ENCODE measurements at places on chromosomes 2 and 18.
A peak's percentile ranks its signal among the peaks of the same experiment; 100 is the strongest.

DNA sequence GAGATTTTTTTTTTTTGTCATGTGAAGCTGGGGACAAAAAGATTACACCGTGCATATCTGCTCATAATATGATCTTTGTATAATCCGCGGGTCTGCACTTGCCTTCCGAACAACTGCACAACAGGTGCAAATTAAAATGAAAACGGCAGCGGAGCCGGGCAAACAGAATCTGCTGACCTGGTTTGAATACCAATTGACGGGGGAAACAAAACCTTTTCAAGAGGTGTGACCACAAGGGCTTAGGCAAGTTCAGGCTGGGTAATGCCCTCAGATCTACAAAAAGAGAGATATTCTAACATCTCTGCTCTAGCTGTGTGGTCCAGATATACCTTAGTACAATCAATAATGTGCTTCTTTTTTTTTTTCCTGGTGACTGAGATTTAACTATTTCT, 88.5 kb downstream of the ZEB2 start:
- H3K27me3 ChIP-seq, result peaks cover 6% of the 10 kb centered on the region
- H3K4me1 ChIP-seq, result peaks cover 7% of the 10 kb centered on the region
- H3K4me3 ChIP-seq, result no peak overlapping the region
- no peaks in the 10 kb centered on the region for H3K36me3 ChIP-seq

DNA sequence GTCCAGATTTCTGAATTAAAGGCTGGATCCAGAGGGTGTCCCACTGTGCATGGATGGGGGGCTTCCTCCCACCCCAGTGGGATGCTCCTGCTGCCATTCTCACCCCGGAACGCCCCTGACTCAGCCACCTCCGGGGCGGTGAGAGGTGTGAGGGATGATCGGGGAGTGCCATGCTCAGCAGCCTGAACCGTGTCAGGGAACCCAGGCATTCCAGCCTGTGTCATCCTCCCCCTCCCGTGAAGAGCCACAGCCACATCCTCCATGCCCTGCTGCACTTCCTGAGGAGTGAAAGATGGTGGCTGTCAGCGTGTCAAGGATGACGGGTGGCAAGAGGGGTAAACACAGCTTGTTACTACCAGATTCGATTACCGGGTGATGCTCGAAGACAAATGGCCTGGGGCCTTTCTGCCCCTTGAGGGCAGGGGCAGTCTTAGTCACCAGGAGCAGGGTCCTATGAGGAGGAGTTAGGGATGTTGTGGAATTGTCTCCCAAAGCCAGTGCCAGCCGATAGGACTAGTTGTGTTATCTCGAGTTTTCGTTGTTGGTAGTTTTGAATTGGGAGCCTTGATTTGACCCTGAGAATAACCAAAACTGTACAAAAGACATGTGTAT, 80.8 kb downstream of the TCF7L1 start:
- no peaks in the 10 kb centered on the region for H3K4me1 ChIP-seq
- no peaks in the 10 kb centered on the region for H3K36me3 ChIP-seq
- H3K27me3 ChIP-seq, result peaks cover 31% of the 10 kb centered on the region
- no peak overlapping the region for H3K4me3 ChIP-seq
- no peak for DNase-seq

DNA sequence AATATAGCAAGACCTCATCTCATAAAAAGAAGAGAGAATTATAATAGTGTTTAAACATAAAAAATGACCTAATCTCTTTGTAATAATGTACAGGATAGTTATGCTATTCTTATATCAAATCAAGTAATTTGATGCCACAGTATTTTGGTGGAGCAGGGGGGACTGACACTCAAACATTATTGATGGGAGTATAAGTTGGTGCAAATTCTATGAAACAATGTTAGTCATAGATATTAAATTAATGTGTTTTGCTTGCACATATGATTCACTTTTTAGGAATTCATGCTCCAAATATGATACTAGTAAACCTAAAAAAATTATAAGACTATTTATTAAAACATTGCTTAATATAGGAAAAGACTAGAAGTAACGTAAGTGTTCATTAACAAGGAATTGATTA, 256.1 kb upstream of the SYT4 start:
- no peak overlapping the region for H3K27ac ChIP-seq
- no peaks in the 10 kb centered on the region for H3K4me1 ChIP-seq
- H3K27me3 ChIP-seq, result no peaks in the 10 kb centered on the region

GRCh38 chr2:146003337-146003736, 1483.4 kb upstream of the ZEB2 start:
- no peak overlapping the region for H3K4me3 ChIP-seq
- DNase-seq, result no peak
- H3K36me3 ChIP-seq, result no peaks in the 10 kb centered on the region
- no peaks in the 10 kb centered on the region for H3K4me1 ChIP-seq

DNA sequence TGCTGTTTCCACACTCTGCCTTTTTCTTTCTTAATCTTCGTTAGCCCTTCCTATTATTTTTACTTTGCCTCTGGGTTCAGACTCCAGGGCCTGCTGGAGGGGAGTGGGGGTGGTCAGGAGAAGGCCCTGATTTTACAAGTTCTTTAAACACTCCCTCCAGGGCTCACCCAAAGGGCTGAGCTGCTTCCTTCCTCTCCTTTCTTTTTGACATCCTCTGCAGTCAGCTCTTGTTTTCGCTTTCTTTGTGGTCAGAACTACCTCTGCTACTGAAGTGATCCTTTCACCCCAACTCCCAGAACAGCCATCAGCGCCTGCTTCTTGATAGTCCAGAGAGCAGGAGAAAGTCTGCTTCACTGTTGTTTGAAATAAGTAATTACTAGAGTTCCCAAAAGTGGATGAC, 925.7 kb downstream of the EPHA4 start:
- H3K4me3 ChIP-seq, result no peak overlapping the region
- H3K27me3 ChIP-seq, result peaks cover 9% of the 10 kb centered on the region
- H3K36me3 ChIP-seq, result no peaks in the 10 kb centered on the region
- no peak for DNase-seq

DNA sequence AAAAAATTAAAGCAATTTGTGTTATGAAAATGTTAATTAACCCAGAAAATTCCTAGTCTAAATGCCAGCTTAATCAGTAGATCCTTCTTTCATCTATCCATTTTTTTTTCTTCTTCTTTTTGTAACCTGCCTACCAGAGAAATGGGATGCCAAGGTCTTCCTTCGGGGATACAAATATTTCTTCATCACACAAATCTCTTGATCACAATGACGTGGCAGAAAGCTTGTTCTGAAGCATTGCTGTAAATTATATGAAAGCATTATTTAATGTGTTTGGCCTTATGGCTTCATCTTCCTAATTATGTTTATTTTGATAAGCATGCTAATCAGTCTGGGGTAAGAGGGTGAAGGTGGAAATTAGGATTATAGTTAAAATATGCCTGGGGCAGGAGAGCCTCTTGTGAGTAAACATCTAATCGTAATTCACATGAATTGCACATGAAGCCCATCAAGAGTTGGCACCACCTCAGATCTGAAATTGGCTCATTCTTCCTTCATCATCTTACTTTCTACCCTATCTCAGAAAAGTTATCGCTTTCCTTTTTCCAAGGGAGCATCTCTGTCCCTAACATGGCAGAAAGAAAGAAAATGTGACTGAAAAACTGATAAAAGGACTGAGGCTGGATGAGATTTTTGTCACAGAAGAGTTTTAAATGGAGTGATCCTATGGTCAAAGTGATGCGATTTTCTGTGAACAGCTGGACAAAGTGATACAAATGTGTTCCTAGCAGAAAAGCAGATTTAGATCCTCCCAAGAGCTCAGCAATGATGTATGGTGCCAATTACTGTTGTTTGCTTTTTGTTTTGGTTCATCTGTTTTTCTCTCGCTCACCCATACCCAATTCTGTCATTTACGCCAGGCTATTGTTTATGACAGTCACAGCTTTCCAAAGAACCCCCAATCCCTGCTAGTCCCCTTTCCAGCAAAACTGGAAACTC, 76.9 kb upstream of the PMAIP1 start:
- no peaks in the 10 kb centered on the region for H3K4me1 ChIP-seq
- no peaks in the 10 kb centered on the region for H3K36me3 ChIP-seq
- peaks cover 30% of the 10 kb centered on the region for H3K27me3 ChIP-seq
- no peak overlapping the region for H3K4me3 ChIP-seq
- H3K27ac ChIP-seq, result no peak overlapping the region

DNA sequence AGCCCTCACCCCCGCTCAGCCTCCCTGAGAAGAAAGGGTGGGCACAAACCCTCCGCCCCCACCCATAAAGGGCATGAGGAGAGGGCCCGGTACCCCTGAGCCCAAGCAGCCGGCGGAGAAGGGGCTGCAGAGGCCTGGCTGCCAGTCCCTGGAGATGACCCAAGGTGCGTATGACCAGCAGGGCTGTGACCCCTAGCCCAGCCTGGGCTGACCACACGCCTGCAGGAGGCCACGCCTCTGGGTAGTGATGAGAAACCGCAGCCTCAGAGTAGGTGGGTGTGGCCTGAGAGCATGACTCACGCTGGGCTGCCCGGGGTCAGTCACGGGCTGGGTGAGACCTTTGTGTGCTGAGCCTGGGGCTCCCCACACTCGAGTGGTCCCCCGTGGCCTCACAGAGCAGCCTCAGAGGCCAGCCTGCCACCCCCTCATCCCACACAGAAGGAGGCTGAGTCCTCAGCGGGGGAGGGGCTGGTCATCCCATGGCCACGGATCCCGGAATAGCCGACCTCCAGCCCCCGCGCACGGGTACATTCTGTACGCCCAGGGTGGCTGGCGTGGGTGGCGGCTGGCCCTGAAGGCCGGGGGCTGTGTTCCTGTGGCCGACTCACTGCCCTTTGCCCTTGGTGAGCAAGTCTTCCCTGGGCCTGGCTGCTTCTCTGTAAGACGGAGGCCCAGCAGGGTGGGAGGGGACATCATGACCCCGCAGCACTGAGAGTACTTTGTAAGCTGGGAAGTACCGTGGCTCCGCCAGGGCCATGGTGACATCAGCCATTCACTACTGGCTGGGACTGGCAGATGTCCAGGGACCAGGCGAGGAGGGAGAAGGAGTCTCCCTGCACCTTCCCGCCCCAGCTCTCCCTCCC, 110.8 kb upstream of the OTOS start:
- H3K36me3 ChIP-seq, result no peaks in the 10 kb centered on the region
- DNase-seq, result no peak
- no peaks in the 10 kb centered on the region for H3K27me3 ChIP-seq
- no peaks in the 10 kb centered on the region for H3K4me1 ChIP-seq

- H3K36me3 ChIP-seq, result peaks cover 4% of the 10 kb centered on the region
- no peak overlapping the region for H3K27ac ChIP-seq
- no peak for DNase-seq
Measured at GRCh38 chr2:143955401-143956065, 564.4 kb downstream of the ZEB2 start.

GRCh38 chr2:160522951-160523710, 29.5 kb upstream of the RBMS1 start:
- H3K4me1 ChIP-seq, result no peaks in the 10 kb centered on the region
- DNase-seq, result no peak
- no peaks in the 10 kb centered on the region for H3K36me3 ChIP-seq

GRCh38 chr2:102755284-102755683, 6.5 kb upstream of the TMEM182 start:
- H3K27ac ChIP-seq, result no peak overlapping the region
- no peaks in the 10 kb centered on the region for H3K36me3 ChIP-seq
- no peak for DNase-seq
- H3K27me3 ChIP-seq, result no peaks in the 10 kb centered on the region
- H3K4me3 ChIP-seq, result no peak overlapping the region
- no peaks in the 10 kb centered on the region for H3K4me1 ChIP-seq

DNA sequence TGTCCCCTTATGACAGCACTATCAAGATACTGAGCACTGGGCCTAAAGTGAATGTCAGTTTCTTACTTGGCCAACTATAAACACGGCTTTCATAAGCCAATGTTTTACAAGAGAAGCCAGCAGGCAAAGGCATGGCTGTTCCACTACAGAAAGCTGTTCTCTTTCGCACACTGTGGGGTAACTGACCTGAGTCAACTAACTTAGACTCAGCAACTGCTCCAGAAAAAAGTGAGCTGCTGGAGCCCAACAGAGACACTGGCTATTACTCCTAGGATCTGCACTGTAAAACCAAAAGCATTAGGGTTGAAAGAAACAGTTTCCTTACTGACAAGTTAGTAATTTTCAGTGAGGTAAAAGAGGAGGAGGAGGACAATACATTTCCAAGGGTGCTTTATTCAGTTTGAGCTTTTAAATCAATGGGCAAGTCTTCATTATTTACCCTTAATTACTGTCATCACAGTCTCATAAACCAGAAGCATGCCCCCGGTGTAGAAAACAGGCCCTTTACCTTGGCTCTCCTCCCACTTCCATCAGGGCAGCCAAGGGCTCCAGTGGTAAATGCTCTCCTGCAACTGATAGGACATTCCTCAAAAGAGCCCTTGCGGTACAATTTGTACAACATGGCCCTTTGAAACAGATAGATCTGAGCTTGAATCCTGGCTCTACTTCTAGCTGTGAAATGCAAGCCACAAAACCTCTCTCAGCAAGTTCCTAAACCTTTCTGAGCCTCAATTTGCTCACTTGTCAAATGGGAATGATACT, 275.7 kb downstream of the PDE11A start:
- no peak for DNase-seq
- no peak overlapping the region for H3K27ac ChIP-seq
- no peak overlapping the region for H3K4me3 ChIP-seq
- H3K36me3 ChIP-seq, result no peaks in the 10 kb centered on the region

- no peaks in the 10 kb centered on the region for H3K27me3 ChIP-seq
- H3K27ac ChIP-seq, result no peak overlapping the region
- no peaks in the 10 kb centered on the region for H3K4me1 ChIP-seq
- DNase-seq, result no peak
- no peak overlapping the region for H3K4me3 ChIP-seq
- H3K36me3 ChIP-seq, result no peaks in the 10 kb centered on the region
Measured at GRCh38 chr2:228657807-228658402, 476.4 kb upstream of the SPHKAP start.

GRCh38 chr2:14340703-14341102, 291.8 kb upstream of the LRATD1 start:
- H3K4me3 ChIP-seq, result no peak overlapping the region
- no peaks in the 10 kb centered on the region for H3K4me1 ChIP-seq
- H3K27me3 ChIP-seq, result no peaks in the 10 kb centered on the region
- DNase-seq, result no peak
- H3K36me3 ChIP-seq, result no peaks in the 10 kb centered on the region

DNA sequence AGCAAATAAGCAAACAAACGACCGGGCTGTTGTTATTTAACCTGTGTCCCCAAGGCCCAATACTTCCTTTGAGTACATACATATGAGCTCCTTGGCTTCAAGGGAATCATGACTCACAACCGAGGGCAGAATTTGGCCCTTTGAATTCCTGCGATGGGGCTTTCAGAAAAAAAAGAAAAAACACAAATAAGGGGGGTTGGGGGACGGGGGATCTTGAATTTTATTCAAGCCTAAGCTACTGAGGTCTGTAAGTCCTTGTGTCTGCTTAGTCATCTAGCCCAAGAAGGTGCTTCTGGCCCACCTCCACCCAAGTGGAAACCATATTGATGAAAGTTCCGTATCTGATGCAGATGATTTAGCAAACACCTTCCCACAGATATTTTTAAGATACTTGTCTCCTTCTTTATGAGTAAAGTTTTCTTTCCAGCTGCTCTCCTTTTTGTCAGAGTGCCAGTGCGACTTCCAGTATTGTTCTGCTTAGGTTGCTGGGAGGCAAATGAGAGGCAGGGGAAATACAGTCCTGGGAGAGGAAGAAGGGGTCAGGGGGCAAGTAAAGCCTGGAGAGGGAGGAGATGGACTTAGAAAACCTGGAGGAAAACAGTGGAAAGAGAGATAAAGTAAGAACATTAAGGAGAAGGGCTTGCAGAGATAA, 169.6 kb downstream of the ZEB2 start:
- H3K27me3 ChIP-seq, result no peaks in the 10 kb centered on the region
- no peaks in the 10 kb centered on the region for H3K36me3 ChIP-seq
- peak overlapping the region; percentile 60 for H3K4me3 ChIP-seq
- H3K27ac ChIP-seq, result peak overlapping the region; percentile 34
- DNase-seq, result no peak

GRCh38 chr2:207162316-207162715, 3.4 kb downstream of the KLF7 start:
- peaks cover 11% of the 10 kb centered on the region for H3K36me3 ChIP-seq
- H3K27ac ChIP-seq, result peak overlapping the region; percentile 49
- peaks cover 78% of the 10 kb centered on the region for H3K4me1 ChIP-seq
- DNase-seq, result no peak
- H3K4me3 ChIP-seq, result peak overlapping the region; percentile 95
